ENCODE measurements at places on chromosomes 11 and 22.

- DNase-seq, result no peak
These were observed 1.0 kb upstream of the SLC1A2 start for GRCh38 chr11:35420371-35420770.

- DNase-seq, result no peak
These were observed 2.6 kb downstream of the ALG12 start for GRCh38 chr22:49915610-49916009.

DNA sequence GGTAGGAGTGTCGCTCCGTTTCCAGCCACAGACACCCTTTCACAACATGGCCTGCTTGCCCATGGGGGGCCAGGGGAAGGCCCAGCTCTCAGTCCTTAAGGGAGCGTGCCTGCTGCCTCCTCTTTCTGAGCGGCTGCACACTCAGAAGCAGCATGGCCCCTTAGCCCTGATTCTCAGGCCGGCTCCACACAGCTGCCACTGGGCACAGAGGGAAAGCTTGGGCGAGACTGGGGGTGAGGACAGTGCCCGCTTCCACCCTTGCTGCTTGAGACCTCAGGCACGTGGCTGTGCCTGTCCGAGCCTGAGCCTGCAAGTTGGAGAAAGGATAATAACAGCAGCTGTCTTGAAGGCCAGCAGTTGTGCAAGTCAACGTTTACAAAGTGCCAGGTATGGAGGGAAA lies 416.3 kb downstream of the SHANK2 start:
- no peak for DNase-seq

DNA sequence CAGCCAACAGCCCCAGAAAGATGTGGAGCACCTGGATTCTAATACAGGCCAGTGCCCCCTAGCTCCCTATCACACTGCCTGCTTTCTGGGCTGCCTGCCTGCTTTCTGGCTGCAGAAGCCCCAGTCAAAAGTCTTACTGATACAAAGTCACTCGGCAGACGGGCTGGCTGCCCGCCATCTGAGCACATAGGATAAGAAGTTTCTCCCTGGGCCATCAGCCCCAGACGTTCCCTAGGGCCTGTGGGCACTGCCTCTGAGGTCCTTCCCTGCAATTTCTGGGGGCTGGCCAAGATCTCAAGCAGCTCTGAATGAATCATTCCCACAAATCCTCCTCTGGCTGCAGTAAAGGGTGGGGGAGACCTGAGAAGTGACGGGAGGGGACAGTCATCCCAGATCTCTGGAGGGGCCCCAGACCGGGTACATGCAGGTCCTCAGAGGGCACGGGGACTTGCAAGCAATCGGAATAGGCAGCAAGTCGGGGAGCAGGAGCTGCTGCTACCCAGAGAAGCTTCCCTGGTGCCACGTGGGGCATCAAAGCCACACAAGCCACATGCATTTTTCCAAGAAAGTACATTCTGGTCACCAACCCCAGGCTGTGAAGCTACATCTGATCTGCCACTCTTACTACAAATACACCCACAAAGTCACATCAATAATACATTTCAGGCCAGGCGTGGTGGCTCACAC lies 4.7 kb downstream of the TPST2 start:
- DNase-seq, result peak; percentile 72

GRCh38 chr11:134366254-134366653 lies 34.5 kb downstream of the GLB1L2 start:
- no peak for DNase-seq

GRCh38 chr11:26470992-26471391 lies 101.1 kb downstream of the MUC15 start:
- DNase-seq, result peak; percentile 1

- DNase-seq, result no peak
These were observed 76.2 kb upstream of the ARHGAP32 start for GRCh38 chr11:129268371-129268770.

GRCh38 chr11:67640021-67640757 lies 626 bp upstream of the TBX10 start:
- no peak for DNase-seq

DNA sequence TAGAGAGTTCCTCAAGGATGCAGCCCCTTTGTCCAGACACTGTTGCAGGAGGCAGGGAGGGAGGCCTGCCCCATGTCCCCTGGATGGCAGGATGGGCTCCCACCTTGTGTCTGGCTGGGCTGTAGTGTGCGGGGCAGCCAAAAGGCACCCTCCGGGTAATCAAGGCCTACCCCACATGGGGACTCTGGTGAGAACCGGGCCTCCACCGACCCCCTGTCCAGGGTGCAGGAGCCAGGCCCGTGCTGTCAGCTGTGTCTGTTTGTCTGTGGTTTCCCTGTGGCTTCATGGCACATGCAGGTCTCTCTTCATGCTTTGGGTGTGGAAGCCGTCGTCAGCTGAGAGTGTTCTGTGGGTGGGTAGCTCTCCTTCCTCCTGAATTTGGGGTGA lies 1240.9 kb downstream of the BRD1 start:
- DNase-seq, result no peak

DNA sequence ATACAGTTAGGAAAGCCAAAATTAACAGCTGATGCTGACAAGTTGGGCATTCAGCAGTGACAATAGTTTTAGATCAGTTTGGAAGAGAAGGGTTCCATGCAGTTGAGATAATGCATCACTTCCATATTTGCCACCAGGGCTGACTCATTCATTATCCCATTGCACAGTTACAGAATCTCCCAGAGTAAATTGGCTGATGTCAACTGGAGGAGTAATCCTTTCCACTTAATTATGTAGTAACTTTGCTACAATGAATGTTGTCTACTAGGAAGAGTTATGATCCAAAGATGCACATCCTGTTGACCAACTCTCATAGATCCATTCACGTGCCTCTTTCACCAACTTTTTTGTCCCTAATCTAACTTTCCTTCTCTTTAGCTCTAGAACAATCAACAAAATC lies 123.3 kb upstream of the LUZP2 start:
- no peak for DNase-seq

DNA sequence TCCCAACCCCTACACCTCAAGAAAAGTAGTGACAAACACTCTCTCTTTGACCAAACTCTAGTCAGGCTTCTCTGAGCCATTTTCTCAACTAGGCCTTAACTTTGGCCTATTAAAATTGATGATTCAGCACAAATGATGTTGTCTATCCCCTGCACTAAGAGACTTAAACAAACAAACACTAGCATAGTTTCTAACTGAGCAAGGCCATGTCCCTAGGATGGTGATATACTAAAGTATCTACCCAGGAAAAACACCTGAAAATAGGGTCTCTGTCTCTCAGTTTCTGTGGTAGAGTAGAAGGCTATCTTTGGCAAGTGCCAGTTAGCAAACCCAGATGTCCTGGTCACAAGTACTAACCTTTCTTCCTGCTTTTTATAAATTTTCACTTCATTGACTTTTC lies 219.7 kb upstream of the ANO3 start:
- DNase-seq, result no peak

DNA sequence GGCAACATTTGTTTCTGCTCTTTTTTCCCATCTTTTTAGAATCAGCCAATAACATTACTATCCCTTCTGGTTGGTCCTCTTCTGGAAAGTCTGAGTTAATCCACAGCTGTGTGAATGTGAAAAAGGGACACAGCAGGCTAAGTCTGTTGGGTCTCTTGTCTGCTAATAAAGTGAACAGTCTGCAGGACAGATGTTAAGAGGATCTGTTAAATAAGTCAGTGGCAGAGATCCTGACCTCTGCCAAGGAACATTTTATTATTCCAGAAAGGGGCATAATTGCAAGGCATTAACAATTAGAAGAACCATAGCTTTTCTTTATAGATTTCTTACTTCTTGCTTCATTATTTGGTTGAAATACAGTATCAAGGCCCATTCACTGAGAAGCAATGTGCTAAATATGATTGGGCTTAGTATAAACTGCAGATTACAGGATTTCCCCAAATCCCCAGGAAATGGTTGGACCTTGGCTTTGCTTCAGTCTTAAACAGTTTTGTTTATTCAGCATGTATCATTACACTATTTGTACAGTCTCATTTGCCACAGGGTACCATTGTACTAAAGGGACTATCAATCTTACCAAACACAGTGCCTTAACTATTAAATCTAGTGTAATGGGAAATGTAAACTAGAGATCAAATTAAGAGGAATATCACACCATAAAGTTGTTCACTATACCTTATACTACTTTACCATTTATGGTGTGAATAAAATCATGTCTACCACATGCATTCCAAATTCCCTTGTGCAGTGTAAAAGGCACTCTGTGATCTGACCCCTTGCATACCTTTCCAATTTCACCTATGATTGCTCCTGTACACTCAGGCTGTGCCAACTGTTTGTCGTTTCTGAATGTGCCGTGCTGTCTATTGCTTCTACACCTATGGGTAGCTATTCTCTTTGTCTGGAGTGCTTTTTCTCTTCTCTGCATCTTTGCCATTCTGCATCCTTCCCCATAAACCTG lies 274.0 kb downstream of the SOX6 start:
- DNase-seq, result no peak

GRCh38 chr11:123132881-123133280 lies 62.2 kb downstream of the CLMP start:
- no peak for DNase-seq

DNA sequence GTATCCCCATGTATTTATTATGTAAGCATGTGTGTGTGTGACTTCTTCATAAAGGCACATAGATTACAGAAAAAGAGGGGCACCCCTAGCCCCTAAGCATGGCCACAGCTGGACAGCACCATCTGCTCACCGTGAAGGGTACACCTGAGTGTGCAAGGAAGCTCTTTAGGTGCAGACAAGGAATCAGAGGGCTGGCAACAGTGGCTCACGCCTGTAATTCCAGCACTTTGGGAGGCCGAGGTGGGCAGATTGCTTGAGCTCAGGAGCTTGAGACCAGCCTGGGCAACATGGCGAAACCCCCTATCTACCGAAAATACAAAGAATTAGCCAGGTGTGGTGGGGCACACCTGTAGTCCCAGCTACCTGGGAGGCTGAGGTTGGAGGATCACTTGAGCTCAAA lies 56.3 kb downstream of the DGCR2 start:
- no peak for DNase-seq

DNA sequence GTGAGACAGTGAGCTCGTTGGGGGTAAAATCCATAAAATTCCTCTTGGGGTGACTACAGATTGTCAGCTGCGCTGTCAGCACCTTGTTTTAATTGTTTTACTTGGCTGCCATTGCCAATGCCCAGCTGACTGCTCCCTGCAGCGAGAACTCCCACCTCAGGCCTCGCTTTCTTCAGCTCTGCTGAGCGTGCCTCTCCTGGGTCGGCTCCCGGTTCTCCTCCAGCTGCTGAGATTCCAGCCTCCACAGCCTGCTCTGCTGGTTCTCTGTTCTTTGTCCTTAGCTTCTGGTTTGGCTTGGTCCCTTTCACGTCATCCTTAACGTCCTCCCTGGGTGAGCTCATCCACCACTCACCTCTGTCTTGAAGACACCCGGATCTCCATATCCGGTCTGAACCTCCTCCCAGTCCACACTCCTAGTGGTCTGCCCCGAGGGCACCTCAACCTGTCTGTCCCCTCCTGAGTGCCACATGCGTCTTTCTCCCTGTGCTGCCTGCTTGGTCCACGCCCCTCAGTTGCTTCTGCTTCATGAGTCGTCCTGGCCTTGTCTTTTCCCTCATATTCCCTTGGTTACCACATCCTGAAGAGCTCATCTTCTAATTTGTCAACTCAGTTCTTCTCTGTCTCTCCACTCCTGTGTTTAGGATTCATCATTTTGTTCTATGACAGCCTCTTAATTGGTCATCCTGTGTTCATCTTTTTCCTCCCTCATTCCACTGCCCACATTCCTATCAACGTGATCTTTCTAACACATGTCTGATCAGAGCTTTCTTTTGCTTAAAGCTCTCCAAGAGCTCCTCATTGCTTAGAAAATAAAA lies 35.6 kb downstream of the BMAL1 start:
- DNase-seq, result no peak

GRCh38 chr11:104907521-104908185 lies 9.4 kb upstream of the CASP12 start:
- DNase-seq, result no peak

DNA sequence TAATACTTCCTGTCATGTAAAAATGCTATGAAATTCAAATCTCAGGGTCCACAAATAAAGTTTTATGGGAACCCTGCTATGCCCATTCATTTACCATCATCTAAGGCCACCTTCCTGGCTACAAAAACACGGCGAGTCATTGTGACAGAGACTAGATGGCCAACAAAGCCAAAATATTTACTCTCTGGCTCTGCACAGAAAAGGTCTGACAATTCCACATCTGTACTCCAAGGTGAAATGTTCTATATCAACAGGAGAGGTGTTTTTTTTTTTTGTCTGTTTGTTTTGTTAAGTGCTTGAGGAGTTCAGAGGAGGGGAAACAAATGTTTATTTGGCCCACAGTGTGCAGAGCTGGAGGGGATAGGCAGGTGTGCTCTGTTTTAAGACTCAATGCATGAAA lies 18.6 kb upstream of the TMA7B start:
- no peak for DNase-seq

GRCh38 chr22:28730179-28730578 lies 11.4 kb downstream of the CHEK2 start:
- DNase-seq, result no peak

DNA sequence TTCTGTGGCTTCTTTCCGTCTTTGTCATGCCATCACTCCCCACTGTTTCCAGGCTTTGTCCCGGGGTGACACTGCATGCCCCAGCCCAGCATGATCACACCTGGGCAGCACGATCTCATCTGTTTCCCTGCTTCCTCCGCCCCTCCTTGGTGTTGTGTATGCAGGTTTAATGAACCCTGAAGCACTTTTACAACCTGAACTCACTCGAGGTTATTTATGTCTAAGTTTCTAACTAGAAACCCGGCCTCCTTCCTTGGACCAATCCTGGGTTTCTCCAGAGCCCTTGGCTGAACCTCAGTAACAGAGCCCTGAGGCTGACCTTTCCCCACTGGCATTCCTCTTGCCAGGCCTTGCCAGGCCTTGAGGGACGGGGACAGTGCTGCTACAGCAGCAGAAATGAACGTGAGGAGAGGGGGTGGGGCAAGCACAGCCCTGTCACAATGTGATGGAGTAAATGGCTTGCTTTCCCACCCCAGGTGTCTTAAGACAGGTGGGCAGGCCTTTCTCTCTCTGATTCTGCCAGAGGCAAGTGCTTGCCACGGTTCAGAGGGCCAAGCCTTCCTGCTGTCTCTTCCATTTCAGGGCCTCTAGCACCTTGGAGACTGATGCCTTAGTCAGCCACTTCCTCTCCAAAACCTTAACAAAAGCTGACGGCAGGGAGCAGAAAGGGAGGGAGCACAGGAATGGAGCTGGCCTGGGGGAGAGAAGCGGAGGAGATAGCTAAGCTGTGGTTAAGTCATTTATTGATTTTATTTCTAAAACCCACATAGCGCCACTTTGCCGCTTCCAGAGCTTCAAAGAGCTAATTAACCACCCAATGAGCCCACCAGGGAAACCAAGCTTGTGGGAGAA lies 3.1 kb upstream of the PYGM start:
- DNase-seq, result peak; percentile 17

DNA sequence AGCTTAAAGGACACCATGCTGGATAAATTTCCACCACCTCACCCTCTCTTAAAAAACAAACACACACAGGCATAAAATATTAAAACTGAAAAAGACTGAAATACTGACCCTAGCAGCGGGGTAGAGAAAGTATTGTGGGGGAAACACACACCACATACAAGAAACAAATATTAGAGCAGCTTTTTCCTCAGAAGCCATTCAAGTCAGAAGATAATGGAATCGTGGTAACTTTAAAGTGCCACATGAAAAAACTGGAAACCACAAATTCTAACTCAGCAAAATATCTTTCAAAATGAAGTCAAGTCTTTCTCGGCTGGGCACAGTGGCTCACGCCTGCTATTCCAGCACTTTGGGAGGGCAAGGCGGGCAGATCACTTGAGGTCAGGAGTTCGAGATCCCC lies 223.2 kb downstream of the DYNC2H1 start:
- no peak for DNase-seq

GRCh38 chr11:108871152-108871551 lies 206.3 kb downstream of the DDX10 start:
- DNase-seq, result peak; percentile 44

- no peak for DNase-seq
These were observed 806 bp upstream of the SMDT1 start for GRCh38 chr22:42078469-42079318.

GRCh38 chr11:44597358-44598012 lies 32.0 kb downstream of the CD82 start:
- no peak for DNase-seq
